ENCODE measurements at places on chromosomes 5 and 9. TPM values are rescaled to one million over a fixed set of nuclear protein-coding genes. Genes with fewer than 3 reads are reported as not detected.

DNA sequence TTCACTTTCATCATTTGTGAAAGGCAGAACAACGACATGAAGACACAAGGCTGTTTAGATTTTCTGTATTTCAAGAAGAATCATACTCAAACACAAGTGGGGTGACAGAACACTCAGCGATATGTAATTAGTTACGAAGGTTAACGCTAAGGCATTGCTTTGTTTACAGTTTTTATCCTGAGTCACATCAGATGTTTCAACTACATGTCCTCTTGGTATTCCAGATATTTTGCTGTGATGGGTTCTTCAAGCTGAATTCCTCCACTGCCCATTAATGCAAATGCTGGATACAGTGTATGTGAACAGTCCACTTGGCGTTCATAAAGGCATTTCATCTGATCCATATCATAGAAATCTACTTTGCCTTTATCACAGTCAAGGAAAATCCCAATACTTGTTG is 43.4 kb downstream of the TRIM36 start:
- H3K36me3 ChIP-seq, result no peaks in the 10 kb centered on the region
- H3K27ac ChIP-seq, result no peak overlapping the region
- H3K27me3 ChIP-seq, result peaks cover 4% of the 10 kb centered on the region
- DNase-seq, result no peak
- no peak overlapping the region for H3K4me3 ChIP-seq
- H3K4me1 ChIP-seq, result no peaks in the 10 kb centered on the region

Gene LCN6
- total RNA-seq, result not detected

Gene RACK1
- 2,098 TPM for total RNA-seq

- DNase-seq, result no peak
- no peak overlapping the region for H3K4me3 ChIP-seq
- H3K27ac ChIP-seq, result no peak overlapping the region
- peaks cover 25% of the 10 kb centered on the region for H3K4me1 ChIP-seq
These were observed 3.0 kb upstream of the ITGA1 start for GRCh38 chr5:52784737-52785136.

Gene PCDH1
- total RNA-seq, result not detected

DNA sequence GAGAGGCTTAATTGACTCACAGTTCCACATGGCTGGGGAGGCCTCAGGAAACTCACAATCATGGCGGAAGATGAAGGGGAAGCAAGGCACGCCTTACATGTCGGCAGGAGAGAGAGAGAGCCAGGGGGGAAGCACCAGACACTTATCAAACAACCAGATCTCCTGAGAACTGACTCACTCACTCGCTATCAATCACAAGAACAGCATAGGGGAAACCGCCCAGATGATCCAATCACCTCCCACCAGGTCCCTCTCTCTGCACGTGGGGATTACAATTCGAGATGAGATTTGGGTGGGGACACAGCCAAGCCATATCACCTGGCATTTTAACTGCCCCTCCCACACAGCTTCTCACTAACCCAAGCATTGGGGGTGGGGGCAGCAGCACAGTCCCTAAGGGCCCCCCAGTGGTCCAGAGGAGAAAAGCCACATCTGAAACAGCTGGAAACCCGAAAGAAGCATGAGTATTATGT is 76.1 kb upstream of the ASS1 start:
- H3K4me3 ChIP-seq, result no peak overlapping the region
- DNase-seq, result no peak
- no peaks in the 10 kb centered on the region for H3K27me3 ChIP-seq

- no peaks in the 10 kb centered on the region for H3K36me3 ChIP-seq
- no peak overlapping the region for H3K4me3 ChIP-seq
- H3K27ac ChIP-seq, result no peak overlapping the region
- peaks cover 21% of the 10 kb centered on the region for H3K27me3 ChIP-seq
- no peak for DNase-seq
These were observed 332.3 kb downstream of the CWC27 start for GRCh38 chr5:65100911-65101631.

GRCh38 chr9:117555964-117556629 is 141.2 kb upstream of the ASTN2 start:
- peak; percentile 1 for DNase-seq
- no peaks in the 10 kb centered on the region for H3K27me3 ChIP-seq
- H3K4me3 ChIP-seq, result no peak overlapping the region
- no peaks in the 10 kb centered on the region for H3K4me1 ChIP-seq
- no peak overlapping the region for H3K27ac ChIP-seq
- H3K36me3 ChIP-seq, result no peaks in the 10 kb centered on the region

Gene LCN10
- 0.39 TPM for total RNA-seq
